NCI-H2029 (cell line): ENCODE measurements at places on chromosomes 7 and 10.

GRCh38 chr7:116977172-116977571 lies 23.9 kb downstream of the ST7 start:
- DNase-seq, result no peak

DNA sequence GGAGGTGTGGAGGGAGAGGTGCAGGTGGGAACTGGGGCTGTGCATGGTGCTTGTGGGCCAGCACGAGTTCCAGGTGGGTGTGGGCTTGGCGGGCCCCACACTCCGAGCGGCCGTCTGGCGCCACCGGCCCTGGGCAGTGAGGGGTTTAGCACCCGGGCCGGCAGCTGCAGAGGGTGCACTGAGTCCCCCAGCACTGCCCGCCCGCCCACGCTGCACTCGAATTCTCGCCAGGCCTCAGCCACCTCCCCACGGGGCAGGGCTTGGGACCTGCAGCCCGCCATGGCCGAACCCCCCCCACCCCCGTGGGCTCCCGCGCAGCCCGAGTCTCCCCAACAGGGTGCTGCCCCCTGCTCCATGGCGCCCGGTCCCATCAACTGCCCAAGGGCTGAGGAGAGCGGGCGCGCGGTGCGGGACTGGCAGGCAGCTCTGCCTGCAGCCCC lies 810.2 kb downstream of the PCDH15 start:
- no peak for DNase-seq

DNA sequence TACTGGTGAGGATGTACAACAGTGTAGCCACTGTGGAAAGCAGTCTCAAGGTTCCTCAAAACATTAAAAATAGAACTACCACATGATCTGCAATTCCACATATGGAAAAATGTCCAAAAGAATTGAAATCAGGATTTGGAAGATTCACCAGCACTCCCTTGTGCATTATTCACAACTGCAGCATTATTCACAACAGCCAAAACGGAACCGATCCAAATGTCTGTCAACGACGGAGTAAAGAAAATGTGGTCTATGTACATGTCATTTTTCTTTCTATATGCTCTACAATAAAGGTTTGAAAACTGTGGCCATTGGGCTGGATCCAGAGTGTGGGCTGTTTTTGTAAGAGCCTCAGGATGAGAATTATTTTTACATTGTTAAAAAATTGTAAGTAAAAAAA lies 1206.1 kb upstream of the CELF2 start:
- DNase-seq, result no peak

DNA sequence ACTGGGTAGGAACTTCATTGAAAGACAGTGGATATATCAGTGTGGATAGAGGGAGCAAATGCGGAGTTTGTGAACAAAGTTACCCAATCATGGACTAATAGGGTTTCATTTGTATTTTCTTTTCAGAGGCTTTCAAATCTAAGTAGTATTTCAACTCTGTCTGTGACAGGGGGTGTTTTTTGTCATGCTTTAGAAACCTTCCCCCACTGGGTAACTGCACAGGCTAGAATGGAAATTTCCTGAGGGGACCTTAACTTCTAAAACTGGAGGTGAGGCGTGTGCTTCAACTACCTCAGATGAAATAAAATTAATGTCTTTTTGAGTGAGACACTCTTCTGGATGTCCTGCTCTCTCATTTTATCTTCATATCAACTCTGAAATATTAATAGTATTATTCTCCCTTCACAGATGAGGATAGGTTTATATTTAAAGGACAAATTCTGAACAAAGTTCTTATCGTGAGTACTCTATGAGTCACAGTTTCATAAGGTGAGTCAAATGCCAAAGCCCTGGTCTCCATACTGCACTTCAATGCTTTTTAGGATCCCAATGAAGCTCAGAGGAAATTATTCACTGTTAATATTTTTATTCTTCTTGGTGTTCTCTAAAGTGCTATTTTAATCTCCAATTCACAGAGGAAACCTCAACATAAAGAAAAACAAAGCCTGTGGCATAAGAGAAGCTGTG lies 770.6 kb downstream of the CCSER2 start:
- DNase-seq, result no peak

GRCh38 chr7:117218700-117219099 lies 104.2 kb downstream of the WNT2 start:
- DNase-seq, result no peak

DNA sequence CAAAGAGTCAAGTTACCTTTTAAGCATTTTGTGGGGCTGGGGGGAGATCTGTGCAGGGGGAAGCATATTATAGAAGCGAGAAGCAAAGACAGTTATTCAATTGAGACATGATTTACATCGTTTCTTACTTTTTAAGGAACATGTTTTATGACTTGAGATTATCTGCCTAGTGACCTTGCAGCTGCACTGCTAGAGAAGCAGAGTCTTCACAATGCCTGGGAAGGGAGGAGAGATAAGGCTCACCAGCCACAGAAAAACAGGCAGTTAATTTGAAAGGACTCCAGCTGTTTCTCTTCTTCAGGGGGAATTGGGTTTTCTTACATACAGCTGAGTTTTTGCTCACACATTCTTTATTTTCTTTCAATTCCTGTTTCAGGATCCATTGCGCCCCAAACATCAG lies 31.0 kb downstream of the PHYH start:
- no peak for DNase-seq

GRCh38 chr7:43495572-43495971 lies 87.3 kb upstream of the STK17A start:
- DNase-seq, result no peak

DNA sequence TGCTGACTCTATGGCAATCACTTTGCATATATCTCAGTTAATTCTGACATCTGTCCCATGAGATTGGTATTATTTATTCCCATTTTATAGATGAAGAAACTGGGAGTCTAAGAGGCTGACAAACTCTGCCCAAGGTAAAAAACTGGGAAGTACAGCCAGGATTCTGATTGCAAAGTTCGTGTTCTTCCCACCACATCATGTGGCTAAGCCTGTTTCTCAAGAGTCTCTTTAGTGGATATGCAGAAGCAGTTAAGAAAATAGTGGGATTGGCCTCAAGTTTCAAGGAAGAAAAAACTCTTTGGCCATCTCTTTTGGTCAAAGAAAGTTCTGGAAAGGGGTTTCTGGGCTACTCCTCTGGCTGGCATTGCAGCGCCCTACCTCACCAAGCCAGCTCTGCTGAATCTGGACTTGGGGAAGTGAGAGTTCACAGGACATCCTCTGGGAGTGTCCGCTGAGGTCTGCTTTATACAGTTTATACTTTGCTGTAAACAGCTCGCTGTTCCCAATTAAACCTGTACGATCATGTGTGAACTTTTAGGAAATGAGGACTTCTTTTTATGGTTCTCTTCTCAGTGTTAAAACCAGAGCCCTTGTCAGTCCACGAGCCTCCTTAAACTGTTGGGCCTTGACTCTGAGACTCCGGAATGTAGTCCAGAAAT lies 12.2 kb upstream of the BMPR1A start:
- DNase-seq, result no peak
